ENCODE measurements at places on chromosomes 7 and 10. TPM values are rescaled to one million over a fixed set of nuclear protein-coding genes. Genes with fewer than 3 reads are reported as not detected.
A peak's percentile ranks its signal among the peaks of the same experiment; 100 is the strongest.

DNA sequence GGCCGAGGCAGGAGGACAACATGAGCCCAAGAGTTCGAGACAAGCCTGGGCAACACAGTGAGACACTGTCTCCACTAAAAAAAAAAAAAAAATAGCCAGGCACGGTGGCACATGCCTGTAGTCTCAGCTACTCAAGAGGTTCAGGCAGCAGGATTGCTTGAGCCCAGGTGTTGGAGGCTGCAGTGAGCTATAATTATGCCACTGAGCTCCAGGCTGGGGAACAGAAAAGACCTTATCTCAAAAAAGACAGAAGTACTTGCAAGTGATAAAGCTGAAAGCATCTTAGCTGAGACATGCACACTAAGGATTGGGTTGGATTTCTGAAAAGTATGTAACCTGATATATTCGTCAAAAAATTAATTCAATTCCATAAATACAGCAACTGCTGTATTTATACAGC is 68.4 kb downstream of the PPP1R3C start:
- DNase-seq, result no peak

- peak; percentile 59 for DNase-seq
Measured at GRCh38 chr7:45073786-45074527, 14.8 kb downstream of the NACAD start.

DNA sequence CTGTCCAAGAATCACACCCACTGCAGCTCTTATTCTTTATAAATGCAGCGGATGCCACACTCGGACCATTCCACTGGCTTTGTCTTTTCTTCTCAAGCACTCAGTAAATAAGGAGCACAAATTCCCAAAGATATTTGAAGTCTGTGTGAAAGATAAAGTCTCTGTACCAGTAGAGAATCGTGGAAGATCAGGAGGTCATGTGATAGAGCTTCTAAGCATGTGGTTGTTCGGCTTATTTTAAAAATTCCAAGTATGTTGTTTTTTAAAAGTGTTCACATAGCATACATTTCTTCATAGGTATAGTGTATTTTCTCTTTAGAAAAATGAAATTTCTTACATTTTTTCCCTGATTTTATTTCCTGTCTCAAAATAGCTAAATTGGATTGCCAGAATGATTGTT is 75.8 kb downstream of the NOC3L start:
- no peak for DNase-seq

- DNase-seq, result no peak
Measured at GRCh38 chr7:151884312-151885201, 7.6 kb upstream of the PRKAG2 start.

Gene SRRM3
- total RNA-seq, result 0.27 TPM

- no peak for DNase-seq
Measured at GRCh38 chr7:51949726-51950644, 633.4 kb upstream of the COBL start.

DNA sequence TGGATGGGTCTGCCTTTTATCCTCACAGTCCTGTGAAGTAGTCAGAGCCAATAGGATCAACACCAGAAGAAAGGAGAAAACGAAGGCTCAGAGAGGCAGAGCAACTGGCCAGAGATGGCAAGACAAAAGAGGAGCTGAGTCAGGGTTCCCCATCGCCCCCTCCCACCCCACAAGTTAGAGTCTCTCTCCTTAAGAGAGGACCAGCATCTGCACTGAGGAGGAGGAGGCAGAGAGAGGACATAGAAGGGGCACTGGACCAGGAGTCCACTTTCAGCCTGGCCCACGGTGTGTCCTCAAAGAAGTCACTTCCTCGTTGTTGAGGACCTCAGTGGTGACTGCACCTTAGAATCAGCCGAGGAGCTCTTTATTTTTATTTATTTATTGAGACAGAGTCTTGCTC is 11.6 kb downstream of the SPOCK2 start:
- DNase-seq, result no peak
